ENCODE measurements at places on chromosomes 13 and 19.

DNA sequence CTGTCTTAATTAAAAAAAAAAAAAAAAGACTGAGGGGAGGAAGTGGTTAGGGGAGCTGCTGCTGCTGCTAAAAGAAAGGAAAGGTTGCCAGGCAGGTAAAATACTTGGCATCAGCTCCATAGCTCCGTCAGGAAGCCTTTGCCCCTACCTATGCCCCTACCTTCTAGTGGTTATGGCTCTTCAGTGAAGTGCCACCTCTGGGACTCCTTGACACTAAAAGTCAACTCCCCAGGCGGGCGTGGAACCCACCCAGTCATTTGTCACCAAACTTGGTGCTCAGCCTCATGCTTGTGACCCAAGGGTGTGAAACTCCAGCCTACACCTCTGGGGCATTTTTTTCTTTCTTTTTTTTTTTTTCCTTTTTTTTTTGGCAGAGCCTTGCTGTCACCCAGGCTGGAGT is 4.9 kb upstream of the NECTIN2 start:
- no peak for DNase-seq

DNA sequence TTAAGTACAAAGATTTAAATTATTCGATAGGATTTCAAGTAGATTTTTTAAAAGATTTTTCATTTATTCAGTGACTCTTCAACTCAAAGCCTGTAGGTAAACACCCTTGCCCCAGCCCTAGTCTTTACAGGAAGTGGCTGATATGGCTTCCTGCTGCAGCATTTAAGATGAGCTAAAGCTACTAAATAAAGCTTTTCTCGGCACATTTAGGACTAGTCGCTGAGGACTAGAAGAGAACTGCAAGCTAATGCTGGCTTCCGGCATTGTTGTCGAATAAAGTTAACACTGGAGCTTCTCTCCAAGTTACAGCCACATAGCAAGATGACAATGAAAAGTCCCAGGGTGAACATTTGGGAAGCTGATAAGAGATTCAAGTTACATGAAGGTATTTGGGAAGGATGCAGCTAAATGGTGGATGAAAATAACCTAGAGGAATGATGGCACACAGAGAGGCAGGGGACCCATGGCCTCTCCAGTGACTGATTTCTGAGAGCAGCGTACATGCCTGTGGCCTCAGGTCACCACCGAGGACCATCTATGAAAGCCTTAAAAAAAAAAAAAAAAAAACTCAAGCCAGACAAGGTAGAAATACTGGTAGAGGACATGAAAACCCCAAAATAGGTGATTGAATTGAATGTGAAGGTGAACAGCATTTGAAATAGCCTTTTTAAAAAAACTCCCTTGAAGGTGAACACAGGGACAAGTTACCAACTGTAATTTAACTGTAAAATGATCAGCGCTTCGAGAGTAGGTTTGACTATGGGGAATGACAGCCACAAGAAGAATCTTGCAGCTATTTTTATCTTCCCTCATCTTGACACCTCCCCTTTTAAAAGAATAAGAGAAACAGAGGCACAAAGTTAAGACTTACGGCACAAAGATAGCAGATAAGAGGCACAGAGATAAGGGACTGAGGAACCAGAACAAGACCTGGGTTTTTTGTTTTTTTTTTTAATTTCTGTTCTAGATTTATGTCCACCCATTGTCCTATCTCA is 155.4 kb downstream of the DCT start:
- no peak for DNase-seq

GRCh38 chr13:110274687-110275086 is 32.3 kb downstream of the COL4A1 start:
- no peak for DNase-seq

- DNase-seq, result no peak
Observed at GRCh38 chr13:81597101-81597500, 1256.2 kb upstream of the SPRY2 start.

DNA sequence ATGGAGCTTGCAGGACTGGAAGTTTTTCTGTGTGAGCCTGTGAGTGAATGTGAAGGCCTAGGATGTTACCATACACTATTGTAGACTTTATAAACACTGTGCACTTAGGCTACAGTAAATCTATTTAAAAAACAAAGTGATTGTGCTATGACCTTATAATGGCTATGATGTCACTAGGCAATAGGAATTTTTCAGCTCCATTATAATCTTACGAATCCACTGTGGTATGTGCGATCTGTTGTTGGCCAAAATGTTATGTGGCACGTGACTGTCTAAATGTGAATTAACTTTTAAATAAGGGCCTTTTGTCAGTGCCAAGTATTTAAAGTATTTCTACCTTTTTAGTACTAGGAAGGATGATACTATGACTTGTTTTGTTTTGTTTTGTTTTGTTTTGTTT is 54.9 kb downstream of the DPY19L3 start:
- DNase-seq, result no peak

GRCh38 chr13:55554741-55555140 is 1586.0 kb upstream of the PRR20A start:
- DNase-seq, result no peak

- DNase-seq, result no peak
Observed at GRCh38 chr13:26742691-26743358, 17.8 kb downstream of the GPR12 start.

DNA sequence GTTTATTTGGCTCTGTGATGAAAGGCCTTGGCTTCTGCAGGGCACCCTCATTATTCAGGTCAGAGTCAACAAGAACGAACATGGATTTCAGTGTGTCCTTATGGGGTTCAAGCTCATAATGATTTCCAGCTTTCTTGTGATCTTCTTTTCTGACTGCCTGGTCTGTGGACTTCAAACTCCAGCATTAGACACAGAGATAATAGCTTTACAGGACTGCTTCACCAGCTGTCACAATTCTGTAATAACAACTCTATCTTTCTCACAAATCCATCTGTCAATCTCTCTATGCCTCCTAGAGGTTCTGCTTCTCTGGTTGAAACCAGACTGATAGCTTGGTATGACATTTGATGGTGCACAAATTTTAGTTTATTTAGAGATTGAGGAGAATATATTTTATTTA is 13.1 kb upstream of the SLITRK6 start:
- DNase-seq, result no peak

GRCh38 chr13:34421347-34421719 is 520.7 kb upstream of the NBEA start:
- DNase-seq, result no peak

DNA sequence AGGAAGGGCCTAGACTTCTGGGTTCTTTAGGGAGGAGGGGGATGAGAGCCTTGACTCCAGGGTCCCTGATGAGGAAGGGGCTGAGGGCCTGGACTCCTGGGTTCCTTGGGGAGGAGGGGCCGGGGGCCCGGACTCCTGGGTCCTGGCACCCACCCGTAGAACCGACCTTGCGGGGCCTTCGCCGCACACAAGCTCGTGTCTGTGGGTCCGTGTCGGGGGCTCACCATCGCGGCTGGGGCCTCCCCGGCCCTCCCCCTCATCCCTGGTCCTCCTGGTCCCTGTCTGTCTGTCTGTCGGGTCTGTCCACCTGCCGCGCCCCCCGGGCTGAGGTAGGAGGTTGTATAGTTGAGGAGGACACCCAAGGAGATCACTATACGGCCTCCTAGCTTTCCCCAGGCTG is 662 bp upstream of the SPACA6 start:
- no peak for DNase-seq

- DNase-seq, result no peak
Observed at GRCh38 chr13:33284916-33285315, 639 bp downstream of the STARD13 start.

- DNase-seq, result peak; percentile 55
Observed at GRCh38 chr19:13764821-13765394, 586 bp downstream of the MRI1 start.

DNA sequence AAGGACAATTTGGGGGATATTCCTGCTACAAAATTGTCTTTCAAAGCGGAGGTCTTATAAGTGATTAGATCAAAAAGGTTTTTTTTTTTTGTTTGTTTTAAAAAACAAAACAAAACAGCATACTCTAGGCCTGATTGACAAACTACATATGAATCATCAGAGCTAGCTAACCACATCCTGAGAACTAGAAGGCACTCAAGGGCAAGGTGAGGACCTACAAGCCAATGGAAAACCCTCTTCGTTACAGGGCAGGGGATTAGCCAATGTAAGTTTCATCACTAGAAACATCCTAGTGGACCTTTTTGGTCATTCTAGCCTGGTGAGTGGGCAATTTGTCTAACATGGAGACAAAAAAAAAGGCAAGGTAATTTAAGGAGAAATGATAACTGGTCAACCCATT is 428.6 kb downstream of the RFC3 start:
- DNase-seq, result no peak

- DNase-seq, result no peak
Observed at GRCh38 chr13:56653043-56653442, 487.7 kb upstream of the PRR20A start.

GRCh38 chr19:13097033-13097462 is 5.6 kb downstream of the LYL1 start:
- no peak for DNase-seq

GRCh38 chr19:14554382-14554812 is 17.5 kb downstream of the NDUFB7 start:
- no peak for DNase-seq

DNA sequence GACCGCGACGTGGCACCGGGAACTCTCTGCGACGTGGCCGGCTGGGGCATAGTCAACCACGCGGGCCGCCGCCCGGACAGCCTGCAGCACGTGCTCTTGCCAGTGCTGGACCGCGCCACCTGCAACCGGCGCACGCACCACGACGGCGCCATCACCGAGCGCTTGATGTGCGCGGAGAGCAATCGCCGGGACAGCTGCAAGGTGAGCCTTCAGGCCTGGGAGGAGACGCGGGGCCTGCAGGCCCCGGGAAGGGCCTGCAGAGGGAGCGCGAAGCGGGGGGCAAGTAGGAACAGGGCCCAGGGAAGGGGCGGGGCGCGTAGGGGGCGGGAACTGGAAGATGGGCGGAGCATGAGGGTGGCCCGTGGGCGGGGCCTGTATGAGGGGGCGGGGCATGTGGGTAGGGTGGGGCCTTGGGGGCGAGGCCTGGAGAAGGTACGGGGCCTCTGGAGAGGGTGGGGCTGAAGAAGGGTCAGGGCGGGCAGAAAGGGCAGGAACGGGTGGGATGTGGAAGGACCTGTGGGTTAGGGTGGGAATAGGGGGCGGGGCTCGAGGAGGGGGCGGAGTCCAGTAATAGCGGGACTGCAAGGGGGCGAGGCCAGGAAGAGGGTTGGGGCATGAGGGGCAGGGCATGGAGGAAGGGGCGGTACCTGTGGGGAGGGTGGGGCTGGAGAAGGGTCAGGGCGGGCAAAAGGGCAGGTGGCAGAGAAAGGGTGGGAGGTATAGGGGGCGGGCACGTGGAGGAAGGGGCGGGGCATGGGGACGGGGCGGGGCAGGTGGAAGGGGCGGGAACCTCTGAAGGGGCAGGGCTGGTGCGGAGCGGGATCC is 2.5 kb downstream of the CFD start:
- DNase-seq, result peak; percentile 82

DNA sequence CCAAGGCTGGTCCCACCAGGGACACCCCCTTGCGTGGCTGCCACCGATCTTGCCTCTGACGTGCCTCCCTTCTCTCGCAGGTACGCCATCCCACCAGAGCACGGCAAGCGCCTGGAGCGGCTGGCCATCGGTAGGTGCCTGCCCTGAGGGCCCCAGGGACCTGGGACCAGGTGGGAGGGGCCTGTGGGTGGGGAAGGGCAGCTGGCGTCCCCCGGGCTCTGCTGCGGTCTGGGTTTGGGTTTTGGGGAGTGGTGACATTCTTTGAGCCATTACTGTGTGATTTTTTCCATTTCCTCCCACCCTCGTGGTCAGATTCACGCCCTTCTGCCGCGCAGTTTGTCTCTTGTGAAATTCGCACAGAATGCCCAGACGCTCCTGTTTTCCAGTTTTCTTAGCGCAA is 102.0 kb downstream of the KDM4B start:
- no peak for DNase-seq

GRCh38 chr13:21130116-21130515 is 46.2 kb downstream of the SKA3 start:
- no peak for DNase-seq

DNA sequence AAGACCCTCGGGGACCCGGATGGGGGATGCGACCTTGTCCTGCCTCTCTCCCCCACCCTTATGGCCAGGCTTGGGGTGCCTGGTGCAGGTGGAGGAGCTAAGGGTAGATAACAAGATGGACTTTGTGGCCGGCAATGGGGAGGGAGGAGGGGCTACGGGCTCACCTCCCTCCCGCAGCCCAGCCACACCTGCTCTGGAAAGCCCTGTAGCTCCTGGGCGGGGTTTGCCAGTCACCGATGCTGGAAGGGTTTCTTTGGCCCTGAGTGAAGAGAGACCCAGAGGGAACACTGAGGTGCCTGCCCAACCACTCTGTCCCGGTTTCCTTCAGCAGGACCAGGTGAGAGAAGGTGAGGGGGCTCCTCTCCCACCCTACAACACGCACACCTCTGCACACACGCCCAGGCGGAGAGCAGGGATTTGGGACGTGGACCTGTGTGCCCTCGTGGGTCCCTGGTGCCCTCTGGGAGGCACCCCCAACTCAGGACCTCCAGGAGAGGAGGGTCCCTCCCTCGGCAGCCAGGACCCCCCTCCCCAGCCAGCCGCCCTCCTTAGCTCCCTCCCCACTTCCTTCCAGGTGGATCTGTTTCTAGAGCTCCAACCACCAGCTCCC is at the start of gene FUT2:
TSS of gene FUT2 (plus strand) at position 229 of the 610 bp plus-strand sequence. CDS start 6,986 bp downstream, outside the sequence.
- DNase-seq, result no peak

DNA sequence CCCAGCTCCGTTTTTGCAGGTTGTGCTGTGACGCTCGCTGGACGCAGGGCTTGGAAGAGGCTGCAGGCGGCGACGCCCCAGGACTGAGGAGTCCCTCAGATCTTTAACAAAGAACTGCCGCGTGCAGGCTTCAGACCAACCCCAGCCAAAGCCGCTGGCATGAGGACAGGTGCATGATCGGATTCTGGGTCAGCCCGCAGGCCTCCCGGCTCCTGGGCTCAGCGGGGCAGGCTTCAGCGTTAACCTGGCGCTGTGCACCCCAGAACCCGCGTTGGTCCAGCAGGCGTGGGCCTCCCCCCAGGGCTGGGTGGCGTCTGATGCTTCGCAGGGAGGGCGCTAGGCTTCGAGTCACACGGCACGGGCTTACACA is 920 bp upstream of the TIMM13 start:
- no peak for DNase-seq

DNA sequence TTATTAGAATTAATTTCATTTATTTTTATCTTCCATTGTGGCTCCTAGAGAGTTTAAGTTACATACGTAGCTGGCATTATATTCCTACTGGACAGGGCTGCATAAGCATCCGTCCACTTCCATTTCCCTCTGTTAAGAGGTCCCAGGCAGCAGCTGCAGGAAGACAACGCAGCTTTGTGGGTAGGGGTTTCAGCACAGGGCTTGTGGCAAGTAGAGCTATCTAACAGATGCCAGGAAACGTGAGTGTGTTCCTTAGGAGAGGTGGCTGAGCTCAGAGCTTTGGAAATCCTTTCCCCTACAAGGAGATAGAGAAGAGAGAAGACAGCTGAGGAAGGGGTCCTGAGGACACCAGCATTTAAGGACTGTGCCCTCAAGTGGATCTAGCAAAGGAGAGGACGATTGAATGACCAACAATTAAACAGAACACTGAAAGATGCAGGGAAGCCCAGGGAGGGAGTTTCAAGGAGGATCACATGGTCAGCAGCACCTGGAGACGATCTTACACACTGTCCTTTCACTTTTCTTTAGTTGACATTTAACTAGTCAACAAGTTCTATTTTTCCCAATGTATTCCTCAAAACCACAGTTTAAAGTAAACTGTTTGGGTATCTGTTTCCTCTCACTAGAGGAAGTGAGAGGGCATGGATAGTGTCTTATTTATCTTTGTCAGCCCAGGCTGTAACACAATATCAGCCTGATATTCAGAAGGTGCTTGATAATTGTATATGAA is 2.3 kb upstream of the N4BP2L1 start:
- no peak for DNase-seq

Data from activated T-cell treated with anti-CD3 and anti-CD28 coated beads, Interleukin-2, amount 50 U/mL, for 48 hours (primary cell).